Ecto neural progenitor cell (in vitro differentiated cells): ENCODE measurements at places on chromosomes 7 and 10.

DNA sequence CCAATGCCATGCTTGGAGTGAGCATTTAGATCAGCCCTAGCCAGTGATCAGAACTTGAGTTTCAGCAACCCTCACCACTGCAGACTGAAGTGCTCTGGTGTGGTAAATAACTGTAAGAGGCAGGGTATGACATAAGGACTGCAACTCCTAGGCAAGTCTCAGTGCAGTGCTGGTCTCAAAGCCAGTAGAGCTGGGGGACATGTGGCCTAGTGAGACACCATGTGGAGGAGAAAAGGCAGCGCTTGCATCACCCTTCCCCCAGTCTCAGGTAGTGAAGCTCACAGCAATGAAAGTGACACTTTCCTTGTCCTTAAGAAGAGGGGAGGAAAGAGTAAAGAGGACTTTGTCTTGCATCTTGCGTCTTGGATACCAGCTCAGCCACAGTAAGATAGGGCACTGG, 386.8 kb upstream of the POT1 start:
- peak; percentile 63 for DNase-seq

GRCh38 chr10:63603709-63604445, 82.7 kb downstream of the REEP3 start:
- DNase-seq, result no peak

- no peak for DNase-seq
Measured at GRCh38 chr7:20347680-20348079, 17.0 kb downstream of the ITGB8 start.

DNA sequence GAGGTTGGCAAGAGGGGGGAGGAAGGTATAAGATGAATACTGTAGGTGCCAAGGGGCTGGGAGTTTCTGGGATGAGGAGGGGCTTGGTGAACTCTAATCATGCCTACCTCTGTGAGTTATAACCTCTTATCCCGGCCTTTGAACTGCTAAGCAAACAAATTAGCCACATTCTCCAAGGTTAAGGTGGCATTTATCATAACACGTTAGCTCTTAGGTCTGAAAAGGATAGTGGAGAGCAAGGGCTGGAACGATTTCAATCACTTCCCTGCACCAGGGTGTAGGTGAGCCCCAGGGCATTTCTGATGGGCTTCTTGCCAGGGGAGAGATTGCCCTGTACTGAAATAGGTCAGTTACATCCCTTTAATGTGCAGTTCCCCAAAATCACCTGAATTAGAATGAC, 28.6 kb upstream of the DMBT1 start:
- DNase-seq, result no peak

GRCh38 chr7:8615019-8615418, 181.6 kb downstream of the NXPH1 start:
- no peak for DNase-seq

- no peak for DNase-seq
Measured at GRCh38 chr10:113970641-113971040, 73.0 kb upstream of the ADRB1 start.

DNA sequence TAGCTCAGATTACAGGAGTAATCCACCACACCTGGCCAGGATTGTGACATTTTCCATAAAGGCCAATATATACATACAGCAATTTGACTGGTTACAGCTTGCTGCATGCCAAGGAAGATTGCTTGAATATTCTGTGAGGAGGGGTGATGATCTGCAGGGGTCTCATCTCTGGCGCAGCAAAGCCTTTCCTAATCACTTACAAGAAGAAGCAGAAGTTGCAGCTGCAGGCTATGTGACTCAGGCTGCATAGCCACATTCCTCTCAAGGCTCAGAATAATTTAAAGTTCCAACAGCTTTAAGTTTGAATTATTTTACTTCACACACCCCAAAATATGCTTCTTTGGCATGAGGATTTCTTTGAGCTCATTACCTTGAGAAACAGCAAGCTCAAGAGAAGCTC, 11.4 kb upstream of the RASGEF1A start:
- DNase-seq, result peak; percentile 18

DNA sequence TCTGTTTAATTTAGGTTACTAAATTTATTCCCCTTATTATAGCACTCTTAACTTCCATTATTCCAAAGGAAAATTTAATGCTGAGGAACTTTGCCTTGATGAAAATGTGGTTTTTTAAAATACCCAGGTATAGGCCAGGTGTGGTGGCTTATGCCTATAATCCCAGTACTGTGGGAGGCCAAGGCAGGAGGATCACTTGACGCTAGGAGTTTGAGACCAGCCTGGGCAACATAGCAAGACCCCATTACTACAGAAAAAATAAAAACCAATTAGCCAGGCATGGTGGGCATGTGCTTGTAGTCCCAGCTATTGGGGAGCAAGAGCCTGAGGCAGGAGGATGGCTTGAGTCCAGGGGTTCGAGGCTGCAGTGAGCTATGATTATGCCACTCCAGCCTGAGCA, 32.4 kb downstream of the TMEM243 start:
- no peak for DNase-seq

- no peak for DNase-seq
Measured at GRCh38 chr7:157021071-157021870, 10.8 kb upstream of the MNX1 start.

GRCh38 chr10:80110986-80111385, 21.5 kb upstream of the PLAC9 start:
- DNase-seq, result no peak

- no peak for DNase-seq
Measured at GRCh38 chr10:68043030-68043429, 32.1 kb downstream of the HERC4 start.

DNA sequence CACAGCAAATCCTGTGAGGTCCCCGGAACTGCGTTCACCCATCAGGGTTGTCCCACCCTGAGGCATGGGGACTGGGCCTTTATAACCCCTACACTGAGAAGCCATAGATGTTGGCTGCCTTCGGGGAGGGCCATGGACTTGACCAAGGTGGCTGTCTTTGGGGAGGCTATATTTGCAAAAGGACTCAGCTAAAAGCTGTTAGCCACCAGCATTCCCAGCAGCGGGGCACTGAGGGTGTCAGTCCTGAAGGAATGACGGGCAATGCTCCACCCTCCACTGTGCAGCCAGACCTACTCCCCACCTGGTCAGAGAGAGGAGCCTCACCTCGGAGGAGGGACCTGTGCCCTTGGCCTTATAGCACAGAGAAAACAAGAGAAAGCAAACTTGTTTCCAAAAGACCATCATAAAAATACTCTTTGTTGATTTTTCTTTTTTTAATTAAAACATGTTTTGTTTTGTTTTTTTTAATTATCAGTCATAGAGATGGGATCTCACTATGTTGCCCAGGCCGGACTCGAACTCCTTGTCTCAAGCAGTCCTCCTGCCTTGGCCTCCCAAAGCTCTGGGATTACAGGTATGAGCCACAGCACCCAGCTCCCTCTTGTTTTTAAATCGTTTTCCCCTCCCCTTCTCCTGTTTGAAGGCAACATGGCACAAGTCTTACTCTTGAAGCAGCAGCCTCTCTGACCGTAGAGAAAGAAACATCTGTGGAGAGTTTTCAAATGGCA, 26.7 kb upstream of the CUX1 start:
- no peak for DNase-seq

DNA sequence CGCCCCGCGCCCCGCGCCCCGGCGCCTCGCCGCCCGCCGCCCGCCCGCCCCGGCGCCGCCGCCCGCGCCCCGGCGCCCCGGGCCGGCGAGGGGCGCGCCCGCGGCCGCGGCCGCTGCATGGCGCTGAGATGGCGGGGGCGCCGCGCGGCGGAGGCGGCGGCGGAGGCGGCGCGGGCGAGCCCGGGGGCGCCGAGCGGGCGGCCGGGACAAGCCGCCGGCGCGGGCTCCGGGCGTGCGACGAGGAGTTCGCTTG, 174 bp downstream of the ADCY1 start:
- DNase-seq, result no peak

- DNase-seq, result no peak
Measured at GRCh38 chr7:24734306-24734705, 23.0 kb downstream of the GSDME start.

GRCh38 chr7:127988751-127989150, 42.5 kb downstream of the LRRC4 start:
- DNase-seq, result no peak

DNA sequence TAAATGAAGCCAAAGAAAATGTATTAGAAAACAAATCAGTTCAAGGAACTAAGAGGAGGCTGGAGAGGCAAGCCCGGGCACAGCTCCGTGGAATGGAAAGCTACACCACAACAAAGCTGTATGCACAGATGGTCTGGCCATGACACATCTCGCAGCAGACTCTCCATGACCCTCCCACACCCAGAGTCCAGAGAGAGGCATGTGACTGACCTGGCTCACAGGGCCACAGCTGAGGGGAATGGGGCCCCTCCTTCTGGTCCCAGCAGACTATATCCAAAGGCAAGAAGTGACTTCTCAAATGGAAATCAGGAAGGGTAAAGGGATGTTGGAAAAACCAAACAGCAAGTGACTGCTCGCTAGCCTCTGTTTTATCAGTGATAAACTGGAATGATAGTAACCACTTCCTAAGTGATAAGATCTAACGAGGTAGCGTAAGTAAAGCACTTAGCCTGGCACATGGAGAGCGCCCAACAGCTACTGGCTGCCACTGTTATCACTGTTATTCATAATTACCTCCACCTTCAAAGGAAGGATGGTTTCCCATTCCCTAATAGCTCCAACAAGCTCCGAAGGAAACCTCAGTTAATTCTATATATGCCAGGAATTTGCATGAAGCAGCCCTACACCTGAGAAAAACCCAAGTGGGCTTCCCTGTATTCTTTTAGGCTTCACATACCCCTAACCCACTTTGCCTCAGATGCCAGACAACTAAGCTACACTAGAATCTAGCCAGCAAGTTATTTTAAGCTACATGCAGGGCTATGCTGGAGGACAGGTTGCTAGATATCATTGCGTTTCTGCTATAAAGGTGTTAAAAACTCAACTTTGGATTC, 8.4 kb downstream of the OSBPL3 start:
- DNase-seq, result no peak

GRCh38 chr7:83347945-83348444, 185.3 kb upstream of the PCLO start:
- DNase-seq, result no peak
